ENCODE measurements at places on chromosomes 6 and 20. TPM values are rescaled to one million over a fixed set of nuclear protein-coding genes. Genes with fewer than 3 reads are reported as not detected.

The ID4 gene
- 27.0 TPM for total RNA-seq

The PPIL6 gene
- 6.5 TPM for total RNA-seq

The CAGE1 gene
- under 0.01 TPM for total RNA-seq

The ARMH2 gene
- not detected for total RNA-seq

The SLC17A2 gene
- not detected for total RNA-seq

The CTCFL gene
- total RNA-seq: not detected

The PEX7 gene
- total RNA-seq: 12.7 TPM

The CD83 gene
- 3.1 TPM for total RNA-seq

The CDH26 gene
- 0.28 TPM for total RNA-seq

The CBLN4 gene
- not detected for total RNA-seq

The FNDC11 gene
- 0.19 TPM for total RNA-seq

Data from regular cardiac myocyte (primary cell).